ENCODE measurements at places on chromosomes 16 and 17.

- DNase-seq, result no peak
These were observed 72.9 kb downstream of the CYTH1 start for GRCh38 chr17:78709119-78709681.

DNA sequence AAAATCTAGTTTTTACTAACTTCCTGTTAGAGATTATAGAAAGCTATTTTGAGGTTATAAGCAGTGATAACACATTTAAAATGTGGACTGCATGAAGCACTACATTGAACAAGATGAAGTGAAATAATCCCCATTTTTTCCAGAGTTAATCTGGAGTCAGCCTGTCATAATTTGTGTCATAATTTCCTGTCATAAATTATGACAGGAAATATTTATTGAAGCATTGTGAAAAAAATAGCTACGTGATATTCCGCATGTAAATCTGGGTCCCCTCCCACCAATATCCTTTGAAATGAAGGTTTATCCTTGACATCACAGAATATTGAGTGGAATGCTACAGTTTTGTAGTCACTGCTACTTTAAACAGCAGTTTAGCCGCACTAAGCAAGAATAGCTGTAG, 40.1 kb downstream of the OMG start:
- no peak for DNase-seq

- DNase-seq, result no peak
These were observed 1472.4 kb upstream of the GOT2 start for GRCh38 chr16:60206516-60206915.

DNA sequence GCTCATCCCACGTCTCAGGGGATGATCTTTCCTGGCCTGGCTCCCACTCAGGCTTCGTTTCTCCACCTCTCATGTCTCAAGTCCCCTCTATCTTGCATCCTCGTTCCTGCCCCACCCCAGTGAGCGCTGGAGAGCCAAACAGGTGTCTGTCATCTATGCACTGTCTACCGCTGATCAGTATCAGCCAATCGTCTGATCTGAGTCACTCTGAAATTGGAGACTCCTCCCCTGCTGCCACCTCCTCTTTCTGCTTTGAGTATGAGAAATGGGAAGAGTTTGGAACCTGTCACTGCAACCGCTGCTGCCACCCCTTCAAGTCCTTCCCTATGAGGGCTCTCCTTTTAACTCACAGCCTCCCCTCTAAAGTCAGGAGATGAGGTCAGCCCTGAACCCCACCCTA, 28.0 kb downstream of the FZD2 start:
- no peak for DNase-seq

DNA sequence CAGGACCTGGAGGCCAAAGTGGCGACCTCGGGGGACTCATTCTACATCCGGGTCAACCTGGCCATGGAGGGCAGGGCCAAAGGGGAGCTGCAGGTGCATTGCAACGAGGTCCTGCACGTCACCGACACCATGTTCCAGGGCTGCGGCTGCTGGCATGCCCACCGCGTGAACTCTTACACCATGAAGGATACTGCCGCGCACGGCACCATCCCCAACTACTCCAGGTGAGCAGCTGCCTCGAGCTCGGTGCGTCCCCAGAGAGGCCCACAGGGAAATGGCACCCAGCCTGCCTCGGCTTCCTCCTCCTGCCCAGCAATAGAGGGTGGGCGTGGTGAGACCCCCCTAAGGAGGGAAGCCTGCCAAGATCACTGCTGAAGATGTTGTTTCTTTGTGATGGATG, 17.9 kb downstream of the SGSH start:
- no peak for DNase-seq

DNA sequence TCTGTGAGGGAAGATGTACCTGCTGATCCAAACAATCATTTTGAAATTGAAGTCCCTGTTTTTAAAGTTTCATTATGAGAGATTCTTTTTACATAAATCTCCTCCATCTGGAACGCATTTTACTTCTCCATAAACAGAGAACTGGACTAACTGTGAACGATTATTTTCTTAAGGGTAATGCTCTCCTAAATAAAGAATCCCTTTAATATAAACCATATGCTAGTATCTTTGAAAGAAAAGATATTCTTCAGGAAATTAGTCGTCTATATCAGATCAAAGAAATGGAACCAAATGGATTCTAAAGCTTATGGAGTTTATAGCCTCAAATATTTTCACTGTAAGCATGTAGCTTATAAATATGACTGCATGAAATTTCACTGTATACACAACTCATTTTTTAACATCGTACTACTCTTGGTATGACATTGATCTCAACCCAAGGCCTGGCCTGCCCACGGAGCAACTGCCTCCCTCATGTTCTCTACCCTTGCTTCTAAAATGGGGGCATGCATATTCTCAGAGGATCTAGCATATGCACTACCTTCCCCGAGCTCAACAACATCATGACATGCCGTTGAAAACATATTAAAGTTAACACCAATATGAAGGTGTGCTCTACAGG, 66.4 kb downstream of the MYH10 start:
- no peak for DNase-seq

DNA sequence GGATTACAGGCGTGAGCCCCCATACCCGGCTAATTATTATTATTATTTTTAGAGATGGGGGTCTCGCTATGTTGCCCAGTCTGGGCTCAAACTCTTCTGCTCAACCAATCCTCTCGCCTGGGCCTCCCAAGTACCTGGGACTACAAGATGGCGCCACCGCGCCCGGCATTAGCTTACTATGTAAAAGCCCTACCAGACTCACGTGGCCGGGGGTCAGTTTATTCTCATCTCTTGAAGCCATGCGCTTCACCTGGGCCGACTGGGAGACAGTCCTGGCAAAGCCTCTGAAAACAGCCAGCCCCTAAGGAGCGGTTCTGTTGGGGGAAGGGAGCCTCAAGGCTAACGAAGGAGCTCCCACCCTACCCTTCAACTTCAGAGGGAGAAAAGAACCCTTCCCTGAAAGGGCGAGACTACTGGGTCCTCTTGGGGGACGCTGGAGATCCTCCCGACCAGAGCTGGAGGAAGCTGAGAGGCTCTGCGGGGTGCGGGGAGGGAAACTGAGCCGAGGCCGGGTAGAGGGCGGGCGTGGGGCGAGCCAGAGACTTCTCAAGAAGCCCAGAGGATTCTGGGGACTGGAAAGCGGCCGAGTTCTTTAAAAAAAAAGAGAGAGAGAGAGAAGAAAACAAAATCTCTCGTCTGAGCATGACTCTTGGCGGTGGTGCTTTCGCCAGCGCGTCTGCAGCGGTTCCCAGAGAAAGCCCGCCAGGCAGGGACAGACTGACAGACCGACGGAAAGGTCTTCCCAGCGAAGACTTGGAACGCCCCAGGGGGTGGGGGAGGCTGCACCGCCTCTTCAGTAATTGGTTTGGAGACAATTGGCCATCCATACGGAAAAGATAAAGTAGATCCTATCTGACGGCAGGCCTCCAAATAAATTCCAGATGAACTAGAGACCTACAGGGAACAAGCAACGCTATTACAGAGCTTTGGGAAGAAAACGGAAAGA, 5.6 kb upstream of the TUBG2 start:
- no peak for DNase-seq

DNA sequence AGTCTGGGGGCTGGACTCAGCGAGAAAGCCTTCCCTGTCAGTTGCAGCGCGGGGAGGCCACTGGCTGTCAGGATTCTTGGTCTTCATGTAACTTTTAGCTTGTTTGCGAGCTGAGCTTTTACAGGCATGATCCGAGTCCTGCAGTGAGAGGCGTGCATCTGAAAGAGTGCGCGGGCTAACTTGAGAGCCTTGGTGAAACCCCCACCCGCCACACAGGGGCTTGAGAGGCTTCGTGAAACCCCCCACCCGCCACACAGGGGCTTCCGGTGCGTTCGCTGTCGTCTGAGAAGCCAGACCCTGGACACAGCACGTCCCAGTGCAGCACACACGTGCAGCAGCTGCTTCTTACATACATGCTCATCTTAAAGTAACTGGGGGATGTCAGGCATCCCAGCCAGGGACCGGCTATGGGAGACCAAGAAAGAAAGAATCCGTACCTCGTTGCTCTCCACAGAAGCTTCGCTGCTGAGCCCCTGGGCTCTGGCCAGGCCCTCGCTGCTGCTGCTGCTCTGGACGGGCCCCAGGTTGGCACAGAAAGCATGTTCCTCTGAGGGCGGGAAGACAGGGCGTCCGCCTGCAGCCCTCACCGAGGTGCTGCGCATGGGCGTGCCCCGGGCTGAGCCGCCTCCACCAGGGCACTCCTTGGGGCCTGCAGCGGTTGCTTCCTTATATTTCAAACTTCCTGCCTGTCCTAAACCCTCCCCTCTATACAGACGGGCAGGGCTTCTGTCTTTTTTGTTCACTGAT, 7.8 kb downstream of the NUDT16L1 start:
- DNase-seq, result no peak

DNA sequence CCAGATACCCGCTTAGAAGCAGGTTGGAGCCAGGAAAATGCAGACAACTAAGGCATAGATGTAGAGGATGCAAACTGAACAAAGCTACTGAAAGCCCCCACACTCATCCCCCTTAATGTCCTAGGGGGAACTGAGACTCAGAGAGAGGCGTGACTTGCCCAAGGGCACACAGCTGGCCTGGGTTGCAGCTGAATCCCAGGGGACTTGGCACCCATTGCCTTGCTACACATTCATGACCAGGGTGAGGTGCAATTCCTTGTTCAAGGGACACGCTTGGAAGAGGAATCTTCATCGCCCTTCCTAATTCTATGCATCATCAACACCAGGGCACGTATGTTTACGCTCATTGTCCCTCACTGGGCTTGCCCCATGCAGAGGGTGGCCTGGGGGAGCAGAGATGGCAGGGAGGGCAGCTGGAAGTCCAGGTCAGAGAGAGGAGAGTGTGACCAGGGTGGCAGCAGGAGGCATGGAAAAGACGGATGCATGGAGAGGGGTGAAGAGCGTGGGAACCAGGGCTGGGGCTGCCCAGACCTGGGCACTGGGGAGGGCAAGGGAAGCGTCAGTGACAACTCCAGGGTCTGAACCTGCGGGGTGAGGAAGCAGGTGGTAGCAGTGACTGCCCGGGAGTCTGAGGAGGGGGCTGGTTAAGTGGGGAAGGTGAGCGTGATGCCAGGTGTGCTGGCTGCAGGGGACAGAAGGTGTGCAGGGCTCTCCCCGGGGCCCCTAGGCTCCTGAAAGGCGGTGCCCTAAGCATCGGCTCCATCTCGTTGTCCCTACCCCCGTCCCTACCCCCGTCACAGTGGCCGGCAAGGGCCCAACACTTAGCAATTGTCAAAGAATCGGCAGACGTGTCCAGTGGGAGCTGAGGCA, 267.1 kb upstream of the TNRC6C start:
- no peak for DNase-seq

GRCh38 chr17:81302861-81303333, 7.8 kb upstream of the SLC38A10 start:
- DNase-seq, result no peak

DNA sequence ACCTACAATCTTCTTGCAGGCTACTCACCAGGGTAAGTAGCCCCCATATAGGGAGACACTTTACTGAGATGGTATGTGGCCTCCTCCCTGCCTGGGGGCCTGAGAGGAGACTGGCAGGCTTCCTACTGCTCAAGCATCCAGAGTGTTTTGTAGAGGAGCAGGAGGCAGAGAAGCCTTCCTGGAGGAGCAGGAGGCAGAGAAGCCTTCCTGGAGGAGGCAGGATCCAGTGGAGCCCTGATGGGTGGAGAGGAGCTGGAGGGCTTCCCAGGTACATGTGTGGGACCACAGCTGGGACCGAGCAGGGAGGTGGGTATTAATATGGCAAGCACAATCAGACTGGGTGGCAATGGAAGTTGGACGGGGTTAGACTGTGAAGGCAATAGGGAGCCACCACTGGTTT, 2.1 kb upstream of the ADGRG5 start:
- DNase-seq, result no peak

DNA sequence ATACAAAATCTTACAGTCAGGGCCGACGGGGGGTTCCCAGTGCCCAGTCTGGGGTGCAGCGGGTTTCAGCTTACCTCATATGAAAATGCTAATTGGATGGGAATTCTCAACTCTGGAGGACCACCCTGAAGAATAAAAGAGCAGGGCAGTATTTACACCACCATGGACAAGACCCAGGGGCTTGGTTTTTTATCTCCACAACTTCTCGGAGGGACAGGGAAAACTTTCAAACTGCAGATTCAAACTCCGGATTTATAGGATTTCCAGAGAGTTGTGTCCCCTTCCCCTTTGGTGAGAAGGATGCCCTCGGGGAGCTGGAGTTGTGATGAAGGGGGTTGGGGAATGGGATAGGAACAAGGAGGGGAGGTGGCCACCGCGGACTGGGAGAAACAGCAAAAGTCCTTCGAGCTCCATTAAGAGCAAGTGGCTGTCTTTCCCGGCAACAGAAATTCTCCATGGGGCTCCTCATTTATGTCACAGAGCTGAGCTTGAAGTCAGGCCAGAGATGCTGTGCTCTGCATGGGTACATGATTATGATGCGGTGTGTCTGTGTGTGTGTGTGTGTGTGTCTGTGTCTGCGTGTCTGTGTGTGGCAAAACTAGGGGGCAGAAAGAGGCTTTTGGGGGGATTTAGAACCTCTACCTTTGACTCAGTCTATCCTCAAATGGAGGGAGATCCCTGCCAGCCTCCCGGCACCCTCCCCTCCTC, 15.7 kb downstream of the FOXL1 start:
- DNase-seq, result no peak

DNA sequence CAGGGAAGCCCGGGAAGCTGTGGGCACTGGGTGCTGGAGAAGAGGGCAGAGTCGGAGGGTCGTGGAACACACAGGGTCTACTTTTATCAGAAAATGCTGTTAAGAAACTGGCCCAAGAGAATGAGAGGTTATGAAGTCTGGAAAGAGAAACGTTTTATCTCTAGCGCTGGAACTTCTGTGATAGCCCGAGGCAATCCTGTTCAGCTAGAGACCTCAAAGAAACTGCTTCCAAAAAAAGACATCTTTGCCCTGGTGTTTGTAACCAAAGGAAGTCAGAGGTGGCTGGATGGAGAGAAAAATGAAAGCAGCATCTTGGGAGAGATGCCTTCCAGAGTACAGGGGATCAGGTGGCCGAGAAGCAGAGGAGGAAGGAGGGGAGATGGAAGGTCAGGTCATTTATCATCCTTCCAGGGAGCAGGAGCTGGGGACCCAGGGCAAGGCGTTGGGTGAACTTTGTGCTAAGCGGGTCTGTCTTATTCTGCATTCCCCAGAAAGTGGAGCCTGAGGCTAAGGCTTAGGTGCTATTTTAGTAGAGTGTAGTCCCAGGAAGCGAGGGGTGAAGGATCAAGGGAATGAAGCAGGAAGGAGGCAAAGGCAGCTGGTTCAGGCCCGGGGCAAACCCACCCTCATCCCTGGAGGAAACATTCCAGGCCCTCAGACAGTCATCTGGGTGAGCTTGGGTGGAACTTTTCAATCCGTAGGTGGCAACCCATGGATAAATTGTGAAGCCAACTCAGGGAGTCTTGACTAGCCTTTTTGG, 66.5 kb downstream of the MGAT5B start:
- DNase-seq, result no peak

- DNase-seq, result no peak
These were observed 70.1 kb downstream of the NLK start for GRCh38 chr17:28112606-28113005.

Data from HT1080 (cell line).